Skin of body (tissue), 3 donors: ENCODE measurements at places on chromosomes 4 and X.

GRCh38 chr4:161442921-161443320, 720.9 kb downstream of the FSTL5 start:
- DNase-seq = peak; percentile 59

DNA sequence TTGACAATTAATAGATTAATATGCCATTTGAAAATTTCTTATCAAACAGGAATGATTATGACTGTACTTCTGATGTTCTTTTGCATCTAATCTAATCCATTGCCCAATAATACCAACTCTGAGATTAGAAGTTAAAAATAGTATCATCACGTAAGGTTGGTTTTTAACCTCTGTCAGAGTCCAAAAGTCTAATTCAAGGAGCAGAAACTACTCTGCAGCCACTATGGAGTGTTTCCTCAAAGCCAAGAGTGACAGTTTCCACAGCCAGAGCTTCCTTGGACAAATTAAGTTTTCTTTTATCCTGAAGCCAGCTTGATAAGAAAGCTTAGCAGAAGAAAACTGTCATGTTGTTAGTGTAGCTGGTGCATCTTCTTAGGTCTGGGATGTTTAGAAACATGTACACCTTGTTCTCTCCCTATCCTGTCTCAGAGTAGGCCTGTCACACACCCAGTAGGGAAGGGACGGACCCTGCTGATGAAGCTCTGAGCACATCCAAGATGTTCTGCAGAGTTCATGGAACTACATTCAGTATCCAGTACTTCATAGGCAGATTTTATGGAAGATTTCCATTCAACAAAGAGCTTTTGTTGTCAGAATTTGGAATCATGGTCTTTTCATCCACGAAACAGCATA, 20.4 kb upstream of the PI4K2B start:
- DNase-seq = no peak

DNA sequence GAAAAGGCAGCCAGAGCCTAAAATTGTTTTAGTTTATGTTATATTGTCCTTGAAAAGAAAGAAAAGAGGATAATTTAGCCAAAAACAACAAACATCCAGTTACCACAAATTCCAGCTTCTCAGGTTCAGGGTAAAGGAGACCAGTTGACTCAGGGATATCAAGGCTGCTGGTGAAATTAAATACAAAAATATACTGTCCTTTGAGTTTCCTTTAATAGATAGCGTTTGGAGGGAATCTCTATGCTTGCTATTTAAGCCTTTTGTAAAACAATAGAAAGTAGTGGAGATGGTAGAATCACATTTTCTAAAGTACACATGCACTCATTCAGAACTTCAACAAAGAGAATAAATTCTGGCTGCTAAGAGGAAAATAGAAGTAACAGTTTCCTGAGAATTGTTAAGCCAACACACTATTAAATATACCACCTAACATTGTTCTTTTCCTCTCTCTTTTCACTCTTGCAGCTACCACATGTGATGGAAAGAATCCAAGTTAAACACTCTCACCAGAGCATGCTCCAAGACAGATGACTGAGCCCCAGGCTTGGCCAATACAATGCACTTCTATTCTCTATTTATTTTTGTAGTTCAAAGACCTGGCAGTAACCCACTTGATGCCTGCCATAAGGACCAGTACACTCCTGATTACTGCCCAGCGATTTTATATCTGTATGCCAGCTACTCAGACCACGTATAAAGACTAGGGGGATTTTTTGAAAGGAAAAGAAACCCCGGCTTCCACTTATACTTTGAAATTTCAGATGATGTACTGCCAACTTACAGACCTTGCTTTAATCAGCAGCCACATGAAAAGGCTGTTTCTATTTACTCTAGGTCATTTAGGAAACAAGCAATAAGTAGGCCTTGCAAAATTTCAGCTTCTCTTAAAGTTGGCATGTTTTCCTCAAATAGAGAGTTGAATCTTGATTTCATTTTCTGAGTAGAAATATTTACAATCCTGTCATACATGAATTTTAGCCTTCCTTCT, 756.9 kb downstream of the FAT4 start:
- peak; percentile 63 for DNase-seq

DNA sequence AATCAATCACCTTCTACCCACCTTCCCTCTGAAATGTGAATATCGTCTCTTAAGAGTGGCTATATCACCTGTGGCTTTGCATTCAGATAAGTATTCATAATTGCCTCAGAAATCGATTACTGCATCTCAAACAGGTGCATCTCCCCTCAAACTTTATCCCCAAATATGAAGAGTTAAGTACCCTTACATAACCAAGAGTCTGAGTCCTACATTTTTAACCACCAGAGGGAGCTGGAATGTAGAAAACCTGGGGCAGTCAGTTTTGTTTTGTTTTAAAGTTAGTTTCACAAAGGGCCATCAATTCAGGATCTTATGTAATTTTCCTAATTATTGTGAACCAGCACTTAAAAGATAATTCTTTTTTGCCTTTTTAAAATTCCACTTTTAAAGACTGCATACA, 5.7 kb downstream of the TCEANC start:
- peak; percentile 30 for DNase-seq

- no peak for DNase-seq
Measured at GRCh38 chrX:130834830-130835229, 68.2 kb downstream of the ENOX2 start.

- no peak for DNase-seq
Measured at GRCh38 chr4:53800741-53801140, 209.5 kb upstream of the LNX1 start.
